ENCODE measurements at places on chromosomes 2 and 18.

- no peak for DNase-seq
These were observed 5.2 kb downstream of the ZFP36L2 start for GRCh38 chr2:43221124-43221762.

DNA sequence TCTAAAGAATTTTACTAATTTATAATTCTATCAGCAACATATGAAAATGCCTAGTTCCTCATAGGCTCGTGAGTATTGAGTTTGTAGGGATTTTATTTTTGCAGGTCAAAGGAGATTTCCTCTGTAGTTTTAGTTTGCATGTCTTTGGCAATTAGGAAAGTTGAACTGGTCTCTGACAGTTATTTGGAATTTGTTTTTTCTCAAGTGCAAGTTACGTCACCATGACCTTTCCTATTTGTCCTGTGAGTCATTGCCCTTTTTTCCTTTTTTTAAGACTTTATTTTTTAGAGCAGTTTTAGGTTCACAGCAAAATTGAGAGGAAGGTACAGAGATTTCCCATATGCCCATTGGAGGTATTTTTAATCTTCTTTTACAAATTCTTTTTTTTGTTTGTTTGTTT, 29.0 kb downstream of the RAMP1 start:
- no peak for DNase-seq

DNA sequence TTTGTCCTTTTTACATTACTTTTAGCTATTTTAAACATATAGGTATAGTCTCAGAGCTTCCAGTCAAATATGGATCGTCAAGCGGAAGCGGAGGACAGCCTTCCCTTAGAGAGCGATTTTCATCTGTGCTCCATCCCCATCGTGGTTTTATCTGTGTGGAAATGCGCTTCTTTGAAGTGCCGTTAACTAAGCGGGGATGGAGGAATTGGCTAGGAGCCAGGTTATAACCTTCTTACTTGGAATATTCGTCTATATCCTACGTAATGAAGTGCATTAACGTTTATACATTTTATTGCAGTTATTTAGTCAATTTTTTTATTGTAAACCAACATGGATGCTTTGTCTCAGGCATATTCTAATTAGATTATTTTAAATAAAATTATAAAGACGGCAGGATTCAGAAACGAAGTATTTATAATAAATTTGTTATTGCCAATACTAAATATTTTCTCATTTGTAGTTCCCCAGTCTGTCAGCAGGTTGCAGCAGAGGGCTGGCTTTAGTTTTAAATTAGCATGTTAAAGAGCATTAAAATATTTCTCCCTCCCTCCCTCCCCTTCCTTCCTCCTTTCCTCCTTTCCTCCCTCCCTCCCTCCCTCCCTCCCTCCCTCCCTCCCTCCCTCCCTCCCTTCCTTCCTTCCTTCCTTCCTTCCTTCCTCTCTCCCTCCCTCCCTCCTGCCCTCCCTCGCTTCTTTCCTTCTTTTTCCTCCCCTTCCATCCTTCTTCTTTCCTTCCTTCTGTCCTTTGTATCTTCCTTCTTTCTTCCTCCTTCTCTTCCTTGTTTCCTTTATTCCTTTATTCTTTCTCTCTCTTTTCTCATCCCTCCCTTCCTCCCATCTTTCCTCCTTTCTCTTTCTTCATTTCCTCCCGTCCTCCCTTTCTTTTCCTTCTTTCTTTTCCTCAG, 80.6 kb upstream of the DOCK10 start:
- peak; percentile 19 for DNase-seq

- DNase-seq, result no peak
These were observed 46.8 kb upstream of the TTC21B start for GRCh38 chr2:166000401-166000800.

- no peak for DNase-seq
These were observed 285.1 kb downstream of the SS18 start for GRCh38 chr18:25805323-25805722.

DNA sequence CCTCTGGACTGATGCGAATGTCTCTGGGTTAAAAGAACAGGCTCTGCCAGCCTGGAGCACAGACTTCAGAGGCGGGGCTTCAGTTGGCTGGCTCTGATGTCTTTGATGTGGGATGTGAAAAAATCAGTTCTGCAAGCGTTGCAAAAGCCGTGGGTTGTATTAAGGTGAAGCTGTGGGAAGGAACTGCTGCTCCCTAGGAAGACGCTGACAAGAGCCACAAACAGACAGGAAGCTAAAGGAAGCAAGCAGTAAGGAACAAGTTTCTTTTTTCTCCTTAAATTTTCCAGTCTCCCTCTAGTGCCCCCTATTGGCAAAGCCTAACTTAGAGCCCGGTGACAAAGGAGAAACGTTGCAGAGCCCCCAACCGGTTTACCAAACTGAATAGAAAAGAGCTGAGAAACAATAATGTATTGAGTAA, 239.0 kb downstream of the CCDC178 start:
- no peak for DNase-seq

GRCh38 chr2:36489281-36489680, 108.7 kb downstream of the FEZ2 start:
- DNase-seq, result no peak

GRCh38 chr18:68865021-68865420, 67.1 kb downstream of the CCDC102B start:
- no peak for DNase-seq

DNA sequence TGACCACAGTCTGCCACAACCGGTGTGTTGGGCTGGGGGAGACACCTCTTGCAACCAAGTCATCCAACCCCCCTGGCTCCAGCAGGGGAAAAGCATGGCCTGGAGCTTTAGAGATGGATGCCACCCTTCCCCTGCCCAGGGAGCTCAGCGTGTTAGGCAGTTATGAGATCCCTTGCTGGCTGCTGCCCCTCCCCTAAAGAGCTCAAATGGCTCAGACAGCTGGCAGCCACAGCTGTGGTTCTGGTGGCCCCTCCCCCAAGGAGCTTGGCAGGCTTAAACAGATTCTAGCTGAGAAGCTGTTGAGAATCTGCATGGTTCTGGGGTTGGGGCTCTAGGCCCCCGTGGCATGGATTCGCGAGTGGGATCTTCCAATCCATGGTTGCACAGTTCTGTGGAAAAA, 64.7 kb downstream of the TEX51 start:
- no peak for DNase-seq

- DNase-seq, result no peak
These were observed 7.2 kb upstream of the CRYGB start for GRCh38 chr2:208153156-208153555.

DNA sequence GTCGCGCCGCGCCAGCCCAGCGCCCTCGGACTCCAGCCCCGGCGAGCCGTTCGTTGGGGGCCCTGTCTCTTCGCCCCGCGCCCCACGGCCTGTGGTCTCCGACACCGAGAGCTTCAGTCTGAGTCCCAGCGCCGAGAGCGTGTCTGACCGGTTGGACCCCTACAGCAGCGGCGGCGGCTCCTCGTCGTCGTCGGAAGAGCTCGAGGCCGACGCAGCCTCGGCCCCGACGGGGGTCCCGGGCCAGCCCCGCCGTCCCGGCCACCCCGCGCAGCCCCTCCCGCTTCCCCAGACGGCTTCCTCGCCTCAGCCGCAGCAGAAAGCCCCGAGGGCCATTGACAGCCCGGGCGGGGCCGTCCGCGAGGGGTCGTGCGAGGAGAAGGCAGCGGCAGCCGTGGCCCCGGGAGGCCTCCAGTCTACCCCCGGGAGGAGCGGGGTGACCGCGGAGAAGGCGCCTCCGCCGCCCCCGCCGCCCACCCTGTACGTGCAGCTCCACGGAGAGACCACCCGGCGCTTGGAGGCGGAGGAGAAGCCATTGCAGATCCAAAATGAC, 1.4 kb downstream of the PHLPP1 start:
- peak; percentile 45 for DNase-seq

DNA sequence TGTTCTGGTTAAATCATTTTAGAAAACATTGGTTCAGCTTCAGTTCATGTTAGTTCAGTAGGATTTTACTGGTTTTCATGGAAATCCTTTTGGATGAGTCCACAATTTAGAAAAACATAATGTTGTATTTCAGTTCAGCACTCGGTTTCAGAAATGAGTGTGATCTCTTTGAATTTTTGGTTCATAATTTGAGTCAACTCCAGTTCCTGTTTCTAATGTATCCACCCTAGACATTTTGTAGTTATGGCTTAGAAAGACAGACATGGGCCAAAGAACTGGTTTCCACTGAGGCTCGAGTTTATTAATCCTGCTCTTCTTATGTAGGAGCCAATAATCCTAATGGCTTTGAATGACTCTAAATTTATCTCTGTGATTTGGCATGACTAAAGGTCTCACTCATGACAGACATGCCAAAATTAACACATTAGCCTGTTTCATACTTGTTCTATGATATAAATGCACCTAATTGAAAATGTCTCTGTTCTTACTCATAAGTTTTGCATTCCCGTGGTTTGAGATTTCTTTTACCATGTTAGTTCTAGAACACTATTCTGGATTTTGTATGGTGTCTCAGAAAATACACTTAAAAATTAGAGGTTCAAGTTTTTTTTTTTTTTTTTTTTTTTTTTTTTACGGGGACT, 82.3 kb upstream of the SPRED2 start:
- no peak for DNase-seq

GRCh38 chr2:158457826-158458616, 1.3 kb downstream of the PKP4 start:
- peak; percentile 49 for DNase-seq

GRCh38 chr2:111071600-111072171, 49.0 kb upstream of the BCL2L11 start:
- no peak for DNase-seq

- no peak for DNase-seq
These were observed 166.9 kb downstream of the SMAD7 start for GRCh38 chr18:48783616-48784520.

- no peak for DNase-seq
These were observed 31.5 kb downstream of the TRABD2A start for GRCh38 chr2:84849271-84849952.

DNA sequence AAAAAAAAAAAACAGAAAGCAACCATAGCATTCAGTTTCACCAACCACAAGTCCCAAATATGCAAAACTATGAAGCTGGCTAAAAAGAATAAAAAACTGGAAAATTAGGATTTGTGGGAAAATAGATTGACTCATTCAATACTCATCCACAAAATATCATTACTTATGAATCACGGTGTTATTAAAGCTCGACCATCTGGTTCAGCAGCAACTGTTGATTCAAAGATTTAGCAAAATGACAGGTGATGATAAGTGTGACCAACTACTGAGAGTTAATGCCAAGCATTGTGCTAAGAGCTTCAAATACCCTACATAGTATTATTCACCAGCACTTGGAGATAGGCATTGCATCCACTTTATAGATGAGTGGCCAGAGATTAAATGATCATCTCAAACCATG, 26.2 kb upstream of the XDH start:
- DNase-seq, result no peak

- DNase-seq, result no peak
These were observed 33.6 kb downstream of the MAL start for GRCh38 chr2:95058989-95059641.

DNA sequence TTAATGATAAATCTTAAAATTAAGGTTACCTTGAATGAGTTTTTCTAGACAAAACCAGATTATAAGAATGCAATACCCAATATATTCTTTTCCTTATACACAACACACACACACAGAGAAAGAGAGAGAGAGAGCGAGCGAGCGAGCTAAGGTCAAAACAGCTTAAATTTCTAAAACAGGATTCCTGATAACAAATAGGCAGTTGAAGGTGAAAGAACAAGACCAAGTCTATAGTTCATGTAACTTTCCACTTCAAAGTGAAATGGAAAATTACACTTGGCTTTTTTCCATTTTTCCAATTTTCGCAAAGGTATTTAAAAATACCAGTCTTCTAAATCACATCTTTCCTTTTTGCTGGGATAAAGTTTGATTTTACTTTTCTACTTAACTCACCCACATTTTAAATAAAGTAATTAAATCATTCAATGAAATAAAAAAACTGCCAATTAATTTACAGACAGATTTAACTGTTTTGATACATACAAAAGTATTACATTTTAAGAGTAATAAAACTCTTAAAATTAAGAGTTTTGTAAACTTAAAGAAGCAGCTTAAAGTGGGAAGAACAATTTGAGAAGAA, 98.8 kb downstream of the COBLL1 start:
- DNase-seq, result no peak

GRCh38 chr18:56473400-56474024, 164.9 kb downstream of the TXNL1 start:
- no peak for DNase-seq

DNA sequence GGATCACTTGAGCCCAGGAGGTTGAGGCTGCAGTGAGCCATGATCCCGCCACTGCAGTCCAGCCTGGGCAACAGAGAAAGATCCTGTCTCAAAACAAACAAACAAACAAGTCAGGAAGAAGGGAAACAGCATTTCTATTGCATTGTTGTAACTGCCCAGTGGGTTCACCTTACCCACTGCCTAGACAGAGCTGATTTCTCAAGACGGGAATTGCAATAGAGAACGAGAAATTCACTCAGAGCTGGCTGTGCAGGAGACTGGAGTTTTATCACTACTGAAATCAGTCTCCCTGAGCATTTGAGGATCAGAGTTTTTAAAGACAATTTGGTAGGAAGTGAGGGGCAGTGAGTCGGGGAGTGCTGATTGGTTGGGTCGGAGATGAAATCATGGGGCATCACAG, 24.2 kb upstream of the RTTN start:
- no peak for DNase-seq

- no peak for DNase-seq
These were observed 148.0 kb downstream of the UBR3 start for GRCh38 chr2:169975221-169975620.

- no peak for DNase-seq
These were observed 2.4 kb upstream of the ARHGEF4 start for GRCh38 chr2:130834091-130834930.

GRCh38 chr2:105338020-105338385, 663 bp downstream of the C2orf49 start:
- DNase-seq, result no peak

DNA sequence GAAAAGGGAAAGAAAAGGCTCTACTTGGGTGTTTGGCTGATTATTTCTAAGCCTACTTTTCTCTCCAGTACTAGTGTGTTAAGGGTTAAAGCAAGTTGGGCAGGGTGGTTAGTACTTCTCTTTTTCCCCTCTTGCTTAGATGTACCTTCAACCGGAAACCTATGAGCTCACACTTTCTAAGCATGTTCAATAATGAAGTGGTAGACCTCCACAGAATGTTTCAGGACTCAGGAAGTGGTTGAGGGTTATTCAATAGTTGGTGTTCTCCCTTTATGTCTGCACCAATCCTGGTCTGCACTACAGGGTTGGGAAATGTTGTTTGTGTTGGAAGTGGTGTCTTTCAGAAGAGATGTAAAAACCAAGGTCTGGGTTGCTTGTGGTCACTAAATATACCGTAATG, 137.1 kb downstream of the ZEB2 start:
- DNase-seq, result no peak
